ENCODE measurements at places on chromosomes 2 and 18.

- no peak for DNase-seq
Observed at GRCh38 chr2:47256416-47257087, 101.4 kb upstream of the STPG4 start.

DNA sequence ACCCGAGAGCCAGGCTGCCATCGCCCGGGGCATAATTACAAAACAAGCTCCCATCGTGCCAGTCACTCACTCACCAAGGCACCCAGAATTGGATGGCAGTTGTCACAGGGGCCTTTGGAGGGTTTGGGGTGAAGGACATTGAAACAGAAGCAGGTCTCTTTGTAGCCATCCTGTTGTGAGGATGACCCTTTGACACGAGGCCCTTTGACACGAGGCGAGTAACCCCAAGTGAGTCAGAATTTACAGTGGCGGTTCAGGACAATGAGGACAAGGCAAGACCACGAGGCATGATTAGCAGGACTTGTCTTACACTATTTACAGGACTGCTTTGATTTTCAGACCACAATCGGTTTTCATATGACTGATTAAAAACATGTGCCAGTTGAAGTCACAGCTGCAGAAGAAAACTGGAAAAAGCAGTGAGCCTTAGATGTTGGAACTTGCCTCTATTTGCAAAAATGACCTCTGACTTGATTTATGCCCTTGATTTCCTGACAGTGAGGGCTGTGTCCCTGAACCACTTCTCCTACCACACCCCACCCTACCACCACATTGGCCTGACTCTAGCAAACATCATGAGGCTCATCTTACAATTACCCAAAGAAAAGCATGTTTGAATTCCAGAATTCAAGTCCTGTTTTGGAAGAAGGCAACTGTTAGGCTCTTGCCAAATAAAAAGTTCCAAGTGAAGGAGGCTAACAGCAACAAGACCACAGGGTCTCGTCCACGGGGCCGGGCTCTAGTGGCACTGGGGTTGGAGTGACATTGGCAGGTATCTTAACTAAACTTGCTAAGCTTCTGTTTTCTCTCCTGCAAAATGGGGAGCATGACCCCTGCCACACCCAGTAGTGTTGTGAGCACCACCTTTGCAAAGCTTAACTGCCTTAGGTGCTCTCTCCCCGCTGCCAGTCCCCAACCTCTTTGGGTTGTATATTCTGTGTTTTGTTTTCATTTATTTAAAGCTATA, 64.4 kb upstream of the FOSL2 start:
- DNase-seq = no peak

- DNase-seq = no peak
Observed at GRCh38 chr2:69366-70344, 23.4 kb upstream of the FAM110C start.

- DNase-seq = no peak
Observed at GRCh38 chr2:120470041-120470965, 124.4 kb downstream of the INHBB start.

DNA sequence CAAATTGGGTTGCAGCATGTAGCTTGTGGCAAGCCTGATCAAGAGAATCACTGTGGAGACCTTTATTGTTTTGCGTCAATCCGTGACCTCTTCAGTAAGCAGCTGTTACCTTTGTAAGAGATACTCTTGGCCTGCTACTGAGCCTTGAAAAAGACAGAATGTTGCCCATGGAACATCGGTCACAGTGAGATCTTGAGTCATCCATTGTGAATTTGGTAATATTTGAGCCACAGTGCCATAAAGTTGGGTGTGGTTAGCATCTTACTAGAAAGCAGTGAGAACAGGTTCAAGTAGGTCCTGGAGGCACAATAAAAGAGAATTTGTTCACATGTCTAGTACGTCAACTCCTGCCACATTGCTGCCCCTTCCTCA, 12.7 kb upstream of the EFR3B start:
- DNase-seq = no peak
